PC-3 (cell line): ENCODE measurements at places on chromosomes 6 and 20.

DNA sequence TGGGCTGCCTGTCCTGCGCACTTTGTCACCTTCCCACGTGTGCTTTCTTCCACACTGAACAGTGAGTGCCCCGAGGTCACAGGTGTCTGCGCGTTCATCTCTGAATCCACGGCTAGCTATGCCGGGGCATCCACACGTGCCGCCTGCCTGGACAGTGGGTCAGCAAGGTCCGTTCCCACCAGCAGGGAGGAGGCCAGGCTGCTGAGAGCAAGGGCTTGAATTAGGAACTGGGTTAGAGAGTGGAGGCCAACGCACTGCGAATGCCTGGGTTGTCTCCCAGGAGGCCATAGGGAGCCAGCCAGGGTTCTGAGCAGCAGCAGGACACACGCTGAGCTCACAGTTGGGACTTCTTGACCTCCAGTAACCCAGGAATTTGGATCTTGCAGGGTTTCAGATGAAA, 248.1 kb downstream of the TAF4 start:
- DNase-seq = no peak

GRCh38 chr6:139257821-139258398, 33.9 kb downstream of the TXLNB start:
- no peak for DNase-seq

DNA sequence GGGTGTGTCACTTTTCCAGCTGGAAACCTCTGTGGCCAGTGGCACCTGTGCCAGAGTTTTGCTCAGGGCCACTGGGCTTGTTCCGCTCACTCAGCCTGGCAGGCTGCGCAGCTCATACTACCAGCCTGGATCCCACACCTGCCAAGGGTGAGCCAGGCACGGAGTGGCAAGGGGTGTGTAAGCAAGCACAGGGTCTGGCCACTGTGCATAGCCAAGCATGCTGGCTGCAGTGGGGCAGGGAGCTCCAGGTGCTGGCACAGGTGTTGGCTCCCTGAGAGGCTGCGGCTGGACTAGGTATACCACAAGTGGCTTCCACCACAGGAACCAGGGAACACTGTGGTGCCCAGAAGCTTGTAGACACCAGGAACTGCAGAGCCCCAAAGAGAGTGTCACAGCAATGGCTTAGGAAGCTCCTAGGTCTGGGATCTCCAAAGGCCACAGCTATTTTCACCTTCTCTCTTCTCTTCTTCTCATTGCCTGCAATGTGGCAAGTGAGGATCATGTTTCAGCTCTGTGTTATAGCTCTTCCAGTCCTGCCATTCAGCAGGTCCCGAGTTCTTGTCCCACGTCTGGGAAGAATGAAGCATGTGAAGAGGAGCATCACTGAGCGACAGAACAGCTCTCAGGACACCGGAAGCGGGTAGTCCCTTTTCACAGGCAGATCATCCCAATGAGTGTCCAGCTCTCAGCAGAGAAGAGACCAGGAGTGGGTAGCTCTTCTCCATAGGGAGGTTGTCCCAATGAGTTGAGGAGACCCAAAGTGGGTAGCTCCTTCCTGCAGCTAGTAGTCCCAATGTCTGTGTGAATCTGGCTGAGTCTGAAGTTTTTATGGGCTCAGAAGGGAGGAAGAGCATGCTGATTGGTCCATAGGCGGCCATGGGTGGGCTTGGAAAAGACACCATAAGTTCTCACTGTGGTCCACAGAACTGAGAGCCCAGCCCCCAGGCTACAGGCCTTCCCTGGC, 41.3 kb downstream of the WASF1 start:
- no peak for DNase-seq

- peak; percentile 88 for DNase-seq
These were observed 279.6 kb upstream of the SULF2 start for GRCh38 chr20:48064929-48065328.

DNA sequence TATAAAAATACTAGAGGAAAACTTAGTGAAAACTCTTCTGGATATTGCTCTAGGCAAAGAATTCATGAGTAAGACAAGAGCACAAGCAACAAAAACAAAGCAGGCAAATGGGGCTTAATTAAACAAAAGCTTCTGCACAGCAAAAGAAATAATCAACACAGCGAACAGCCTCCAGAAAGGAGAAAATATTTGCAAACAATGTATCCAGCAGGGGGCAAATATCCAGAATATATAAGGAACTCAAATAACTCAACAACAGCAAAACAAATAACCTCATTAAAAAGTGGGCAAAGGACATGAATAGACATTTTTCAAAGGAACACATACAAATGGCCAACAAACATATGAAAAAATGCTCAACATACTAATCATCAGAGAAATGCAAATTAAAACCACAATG, 17.1 kb upstream of the HECA start:
- no peak for DNase-seq

GRCh38 chr6:140544431-140544830, 1170.0 kb upstream of the CITED2 start:
- DNase-seq = no peak
